Hematopoietic multipotent progenitor cell treated with erythropoietin and hydrocortisone succinate and interleukin-3 and kit ligand, for 17 days (in vitro differentiated cells): ENCODE measurements at places on chromosomes 1 and 21.

DNA sequence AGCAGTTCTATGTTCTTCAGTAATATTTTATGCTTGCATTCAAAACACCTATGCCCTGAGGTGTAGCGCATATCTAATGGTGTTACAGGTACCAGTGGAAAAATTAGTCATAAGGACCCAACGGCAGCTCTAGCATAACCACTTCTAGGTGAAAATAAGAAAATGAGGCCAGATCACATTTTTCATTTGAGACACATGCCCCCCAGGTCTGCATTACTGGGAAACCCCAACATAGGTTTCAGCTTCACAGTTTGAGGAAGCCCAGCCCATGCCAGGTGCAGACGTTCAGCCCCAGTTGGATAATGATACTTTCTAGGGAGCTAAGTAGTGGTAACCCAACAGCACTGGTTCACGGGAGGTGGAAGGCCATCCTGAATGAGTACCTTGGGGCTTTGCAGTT lies 129.8 kb downstream of the CNIH3 start:
- DNase-seq = no peak

DNA sequence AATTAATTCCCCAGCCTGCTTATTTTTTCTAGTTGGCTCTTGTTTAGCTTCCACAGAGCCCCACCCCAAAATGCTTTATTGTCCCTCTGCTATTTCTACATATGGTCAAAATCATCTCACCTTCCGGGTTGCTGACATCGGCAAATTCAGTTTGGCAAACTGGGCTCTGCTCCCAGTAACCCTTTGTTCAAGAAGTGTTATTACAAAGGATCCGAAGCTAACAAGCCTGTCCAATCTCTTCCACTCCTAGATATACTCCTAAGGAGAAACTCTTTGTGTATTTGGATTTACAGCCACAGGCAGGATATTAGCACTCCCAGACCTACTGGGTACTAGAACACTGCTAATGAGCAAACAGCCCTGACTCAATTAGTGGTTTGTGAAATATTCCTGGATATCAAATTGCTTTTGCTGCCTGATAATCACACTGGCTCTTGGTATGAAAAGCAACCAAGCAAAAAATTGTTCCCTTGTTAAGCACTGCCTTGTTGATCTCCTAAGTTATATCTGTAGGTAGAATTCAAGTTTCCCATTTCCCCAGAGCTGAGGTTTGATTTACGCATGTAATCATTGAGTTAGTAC lies 4.0 kb downstream of the JUN start:
- no peak for DNase-seq

GRCh38 chr1:85612704-85613361 lies 32.3 kb downstream of the CCN1 start:
- no peak for DNase-seq

DNA sequence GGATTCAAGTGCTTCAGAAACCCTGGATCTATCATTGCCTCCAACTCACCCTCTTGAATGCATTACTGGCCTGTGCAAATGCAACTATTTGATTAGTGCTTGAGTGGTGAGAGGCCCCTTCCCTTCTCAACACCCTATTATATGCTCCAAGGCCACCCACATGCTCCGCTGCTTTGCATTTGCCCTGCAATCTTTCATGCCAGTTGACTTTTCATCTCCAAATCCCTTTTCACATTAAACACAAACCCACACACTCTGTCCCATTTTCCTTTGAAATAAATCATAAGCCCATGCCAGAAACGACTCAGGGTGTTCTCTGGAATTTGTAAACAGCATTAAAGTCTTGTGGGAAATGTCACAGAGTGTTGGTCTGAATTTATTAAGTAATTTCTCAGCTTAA lies 78.9 kb upstream of the CTTNBP2NL start:
- no peak for DNase-seq

DNA sequence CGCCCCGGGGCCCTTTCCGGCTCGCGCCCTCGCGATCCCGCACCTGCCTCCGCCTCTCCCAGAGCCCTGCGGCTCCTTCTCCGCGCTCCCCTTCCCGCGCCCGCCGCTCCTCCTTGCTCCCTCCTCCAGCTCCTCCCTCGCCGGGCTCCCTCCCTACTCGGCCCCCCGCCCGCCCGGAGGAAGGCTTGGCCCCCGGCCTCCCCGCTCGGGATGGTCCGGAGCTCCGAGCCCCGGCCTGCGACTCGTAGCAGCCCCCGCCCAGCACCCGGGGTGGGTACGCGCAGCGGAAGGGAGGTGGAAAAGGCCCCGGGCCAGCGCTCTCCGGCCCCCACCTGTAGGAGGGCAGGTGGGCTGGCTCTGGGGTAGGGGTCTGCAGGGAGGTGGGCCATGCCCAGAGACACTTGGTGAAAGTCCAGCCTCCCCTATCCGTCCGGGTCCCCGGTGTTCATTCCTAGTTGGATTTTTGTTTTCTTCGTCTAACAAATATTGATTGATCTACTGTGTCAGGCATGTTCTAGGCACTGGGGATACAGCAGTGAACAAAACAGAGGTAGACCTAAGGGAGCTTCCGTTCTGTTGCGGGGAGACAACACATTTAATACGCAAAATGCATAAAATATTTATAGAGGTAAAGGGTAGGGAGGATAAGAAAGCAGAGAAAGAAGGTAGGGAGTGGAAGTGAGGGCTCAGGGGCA lies at the start of gene HTR1D:
HTR1D (minus strand) TSS at position 82 of the 695 bp plus-strand sequence. CDS start 23,283 bp downstream, outside the sequence.
- no peak for DNase-seq

DNA sequence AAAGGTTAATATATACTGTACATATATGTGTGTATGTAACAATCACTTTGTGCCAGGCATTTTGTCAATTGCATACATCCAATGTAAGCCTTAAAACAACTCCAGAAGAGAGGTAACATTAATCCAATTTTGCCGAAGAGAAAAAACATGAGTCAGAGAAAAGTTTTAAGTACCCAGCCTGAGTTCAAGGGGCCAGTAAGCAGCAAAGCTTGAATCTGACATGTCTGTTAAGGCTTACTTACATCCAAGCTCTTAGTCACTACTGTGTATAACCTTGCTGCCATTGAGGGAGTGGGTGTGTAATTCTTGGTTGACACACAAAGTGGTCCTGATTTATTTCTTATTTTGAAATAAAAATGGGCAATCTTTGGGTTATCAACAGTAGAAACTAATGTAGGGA lies 360.4 kb upstream of the LYPLAL1 start:
- no peak for DNase-seq

GRCh38 chr21:36686955-36687354 lies 12.0 kb upstream of the SIM2 start:
- DNase-seq = no peak

GRCh38 chr1:159315381-159315780 lies 13.2 kb downstream of the FCER1A start:
- no peak for DNase-seq

DNA sequence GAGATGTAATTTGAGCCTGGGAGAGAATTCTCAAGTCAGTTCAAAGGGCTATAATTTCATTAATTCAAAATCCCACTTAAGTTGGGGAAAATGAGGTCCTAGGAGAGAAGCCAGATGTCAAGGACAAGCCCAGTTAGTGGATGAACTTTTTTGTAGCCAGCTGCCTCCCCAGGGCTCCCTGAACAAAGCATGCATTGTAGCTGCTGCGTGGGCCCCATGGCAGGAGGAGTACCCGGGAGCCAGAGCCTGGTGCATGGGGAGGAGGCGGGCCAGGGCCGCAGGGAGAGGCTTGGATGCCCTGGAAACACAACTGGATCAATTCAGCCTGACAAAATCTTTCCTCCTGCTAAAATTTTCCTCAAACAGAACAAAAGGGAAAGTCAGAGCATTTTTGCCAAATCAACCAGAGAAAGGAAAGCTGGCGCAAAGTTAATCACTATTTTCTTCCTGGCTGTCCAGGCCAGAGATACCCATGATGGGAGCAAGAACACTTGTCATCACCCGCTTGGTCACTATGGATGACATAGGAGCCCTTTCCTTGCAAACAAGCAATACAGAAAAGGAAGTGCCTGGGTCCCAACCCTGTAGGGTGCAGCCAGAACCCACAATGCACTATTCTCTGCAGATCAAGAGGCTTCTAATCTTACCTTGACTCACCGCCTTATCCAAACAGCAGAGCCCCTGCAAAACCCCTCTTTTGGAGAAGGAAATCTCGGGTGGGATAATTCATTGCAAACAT lies 248.1 kb upstream of the RAB4A start:
- DNase-seq = no peak

DNA sequence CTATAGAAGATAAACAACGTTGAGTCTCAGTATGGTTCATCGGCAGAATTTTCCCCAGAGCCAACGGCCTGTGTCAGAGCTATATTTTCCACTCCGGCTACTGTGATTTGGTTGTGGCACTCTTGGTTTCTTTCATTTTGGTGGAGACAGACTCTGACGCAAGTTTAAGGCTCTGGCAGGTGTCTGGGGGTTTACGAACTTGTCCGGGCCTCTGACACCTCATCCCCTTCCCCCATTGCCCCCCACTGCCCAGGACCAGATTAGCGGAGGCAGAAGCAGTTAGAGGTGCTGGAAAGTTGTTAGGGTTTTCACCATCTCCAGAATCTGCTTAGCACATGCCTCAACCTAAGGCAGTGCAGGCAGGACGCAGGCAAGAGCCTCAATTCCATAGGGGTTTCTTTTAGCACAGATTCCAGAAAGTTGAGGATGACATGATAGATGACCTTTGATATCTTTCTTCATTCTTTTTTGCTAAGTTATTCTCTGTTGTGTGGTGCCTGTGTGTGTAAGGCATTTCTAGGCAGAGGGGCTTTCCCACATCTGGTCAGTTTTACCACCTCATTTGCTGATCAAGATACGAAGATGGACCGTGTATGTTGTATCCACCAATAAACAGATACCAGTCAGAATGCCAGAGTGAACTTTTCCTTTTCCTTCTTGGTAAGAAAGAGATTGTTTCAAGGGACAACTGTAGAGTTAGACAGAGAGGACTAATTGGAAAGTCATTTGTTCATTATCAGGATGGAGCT lies 18.4 kb upstream of the IL10 start:
- no peak for DNase-seq
